Activated gamma-delta T cell treated with Interleukin-2 at 50 U/mL for 16 hours (primary cell): ENCODE measurements at places on chromosomes 3 and 15.

DNA sequence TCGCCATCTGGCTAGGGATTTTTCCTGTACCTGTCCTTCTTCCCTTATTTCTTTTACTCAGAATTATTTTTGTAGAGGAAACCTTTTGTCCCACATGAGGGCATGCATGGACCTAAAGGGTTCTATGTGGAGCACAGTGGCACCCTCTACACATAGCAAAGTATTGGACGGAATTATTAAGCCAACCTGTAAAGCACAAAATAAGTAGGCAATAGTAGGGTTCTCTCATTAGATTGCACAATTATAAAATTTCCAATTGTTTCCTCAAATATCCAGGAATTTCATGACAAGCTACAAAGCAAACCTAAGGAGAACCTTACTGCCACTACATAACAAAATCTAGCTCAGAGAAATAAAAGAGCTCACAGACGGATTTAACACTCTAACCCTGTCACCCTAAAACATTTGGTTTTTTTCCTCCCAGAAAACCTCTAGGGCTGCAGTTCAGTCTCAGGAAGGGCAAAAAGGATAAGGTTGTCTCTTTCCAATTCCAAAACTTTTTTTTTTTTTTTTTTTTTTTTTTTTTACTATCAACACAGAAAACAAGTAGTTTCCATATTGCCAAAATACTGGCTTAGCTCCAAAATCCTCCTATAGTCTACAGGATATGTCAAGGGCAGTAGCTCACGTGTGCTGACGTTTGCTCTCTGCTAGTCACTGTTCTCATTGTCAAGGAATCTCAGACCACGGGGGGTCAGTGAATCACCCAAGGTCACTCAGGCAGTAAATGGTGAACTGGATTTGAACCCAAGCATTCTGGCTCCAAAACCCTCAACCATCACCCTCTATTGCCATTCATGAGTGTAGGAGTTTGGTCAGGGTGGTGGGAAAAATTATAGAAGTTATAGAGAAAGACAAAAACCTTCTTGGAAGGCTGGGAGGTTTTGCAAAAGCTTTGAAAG, 52.3 kb downstream of the NCEH1 start:
- DNase-seq = no peak

DNA sequence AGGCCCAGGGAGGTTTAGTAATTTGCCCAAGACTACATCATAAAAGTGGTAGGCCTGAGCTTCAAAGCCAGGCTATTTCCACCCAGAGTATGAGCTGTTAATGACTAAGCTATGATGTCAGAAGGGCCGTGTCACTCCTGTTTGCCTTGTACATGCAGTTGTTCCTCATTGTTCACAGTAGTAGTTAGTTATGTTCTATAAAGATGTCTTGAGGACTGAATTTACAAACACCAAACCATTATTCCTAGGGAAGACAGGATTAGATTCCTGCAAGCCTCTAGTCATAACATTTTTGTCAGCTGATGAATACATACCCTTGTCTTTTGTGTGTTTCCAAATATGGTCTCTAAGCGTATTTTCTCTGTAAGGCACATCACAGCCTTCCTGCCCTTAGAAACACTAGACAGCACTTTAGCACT, 20.9 kb upstream of the LARS2 start:
- DNase-seq = no peak

- DNase-seq = no peak
Observed at GRCh38 chr3:107345822-107346405, 31.3 kb upstream of the CCDC54 start.

GRCh38 chr3:38587548-38588131, 61.8 kb downstream of the SCN5A start:
- no peak for DNase-seq

GRCh38 chr3:187783098-187783497, 37.8 kb upstream of the BCL6 start:
- no peak for DNase-seq

GRCh38 chr3:181955566-181955965, 243.8 kb downstream of the SOX2 start:
- no peak for DNase-seq

DNA sequence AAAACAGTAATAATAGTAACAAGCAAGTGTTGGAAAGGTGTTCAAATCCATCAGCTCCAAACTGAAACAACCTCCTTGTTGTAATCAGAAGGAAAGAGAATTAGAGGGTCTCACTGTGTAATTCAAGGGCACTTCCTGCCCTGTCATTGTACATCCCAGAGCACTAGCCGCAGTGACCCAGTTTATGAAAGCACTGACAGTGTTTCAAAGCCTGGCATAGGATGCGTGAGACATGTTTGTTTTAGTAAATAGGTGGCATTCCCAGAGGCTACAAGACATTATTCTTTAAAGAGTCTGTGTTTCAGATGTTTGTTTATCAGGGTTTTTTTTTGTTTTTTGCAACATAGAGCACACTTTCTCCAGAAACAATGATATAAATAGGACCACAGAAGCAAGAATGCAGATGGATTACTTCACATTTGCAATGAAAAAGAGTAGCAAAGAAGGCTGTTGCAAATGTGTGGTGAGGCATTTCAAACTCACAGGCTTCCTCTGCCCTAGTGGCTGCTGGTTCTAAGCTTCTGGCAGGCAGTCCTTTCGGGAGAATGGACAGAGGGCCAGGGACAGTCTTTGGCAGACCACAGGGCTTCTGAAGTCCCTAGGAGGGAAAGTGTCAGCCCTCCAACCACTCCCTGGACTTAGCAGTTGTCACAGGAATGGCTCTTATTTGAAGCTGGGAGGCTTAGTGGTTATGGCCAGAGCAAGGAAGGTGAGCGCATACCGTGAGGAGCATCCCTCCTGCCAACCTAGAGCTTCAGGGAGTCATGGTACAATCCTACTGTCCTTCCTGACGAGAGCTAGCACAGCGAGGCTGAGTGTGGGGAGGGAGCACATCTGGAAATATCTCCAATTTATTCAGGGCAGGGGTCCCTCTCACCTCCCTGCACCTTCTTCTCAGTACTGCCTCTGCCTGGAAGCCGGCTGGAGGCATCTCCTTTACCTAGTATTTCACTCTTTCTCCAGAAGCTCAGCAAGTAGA, 31.4 kb upstream of the TIPARP start:
- DNase-seq = no peak

DNA sequence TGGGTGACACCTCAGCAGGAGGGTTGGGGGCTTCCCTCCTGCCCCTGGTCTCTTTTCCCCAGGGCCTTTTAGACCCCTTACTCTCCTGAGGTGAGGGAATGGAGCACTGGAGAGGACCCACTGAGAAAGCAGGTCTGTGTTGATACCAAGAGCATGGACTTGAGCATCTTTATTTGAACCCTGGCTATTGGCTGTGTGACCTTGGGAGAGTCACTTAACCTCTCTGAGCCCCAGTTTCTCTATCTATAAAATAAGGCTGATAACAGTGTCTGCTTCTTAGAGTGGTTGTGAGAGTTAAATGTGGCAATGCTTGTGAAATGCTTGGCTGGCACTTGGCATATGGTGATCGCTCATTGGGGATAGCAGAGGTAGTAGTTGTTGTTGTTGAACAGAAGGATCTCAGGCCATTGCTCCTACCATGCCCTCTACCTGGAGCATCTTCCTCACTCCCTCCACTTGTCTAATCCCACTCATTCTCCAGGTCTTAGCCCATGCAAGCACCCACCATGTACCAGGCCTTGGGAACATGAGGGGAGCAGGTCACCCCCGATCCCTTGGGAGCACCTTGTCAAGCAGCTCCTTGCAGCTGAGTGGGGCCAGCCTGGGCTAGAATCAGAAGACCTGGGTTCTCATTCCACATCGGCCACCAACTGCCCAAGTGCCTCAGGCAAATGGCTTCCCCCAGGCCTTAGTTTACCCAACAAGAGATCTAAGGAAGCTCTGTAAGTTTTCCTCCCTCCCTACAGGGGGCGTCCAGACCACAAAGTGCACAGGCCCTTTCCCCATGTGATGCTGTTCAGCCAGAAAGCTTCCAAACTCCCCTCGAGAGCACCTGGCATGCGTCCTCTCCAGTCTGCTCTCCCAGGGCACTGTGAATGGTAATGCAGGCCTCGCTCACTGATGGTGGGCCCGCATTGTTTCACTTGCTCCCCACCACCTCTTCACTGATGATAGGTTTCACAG, 96.7 kb downstream of the LSM3 start:
- no peak for DNase-seq

DNA sequence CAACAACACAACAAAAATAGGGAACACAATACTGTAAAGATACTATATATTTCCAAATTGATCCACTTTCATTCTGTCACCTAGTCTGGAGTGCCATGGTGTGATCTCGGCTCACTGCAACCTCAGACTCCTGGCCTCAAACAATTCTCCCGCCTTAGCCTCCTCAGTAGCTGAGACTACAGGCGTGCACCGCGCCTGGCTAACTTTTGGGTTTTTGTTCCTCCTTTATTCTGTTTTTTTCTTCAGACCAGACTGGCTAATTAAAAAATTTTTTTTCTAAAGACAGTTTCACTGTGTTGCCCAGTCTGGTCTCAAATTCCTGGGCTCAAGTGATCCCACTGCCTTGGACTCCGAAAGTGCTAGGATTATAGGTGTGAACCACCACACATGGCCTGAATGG, 5.3 kb downstream of the BCL2L10 start:
- DNase-seq = no peak

- DNase-seq = no peak
Observed at GRCh38 chr3:161199926-161200325, 21.2 kb upstream of the NMD3 start.

GRCh38 chr3:20456511-20456910, 270.5 kb upstream of the SGO1 start:
- no peak for DNase-seq

DNA sequence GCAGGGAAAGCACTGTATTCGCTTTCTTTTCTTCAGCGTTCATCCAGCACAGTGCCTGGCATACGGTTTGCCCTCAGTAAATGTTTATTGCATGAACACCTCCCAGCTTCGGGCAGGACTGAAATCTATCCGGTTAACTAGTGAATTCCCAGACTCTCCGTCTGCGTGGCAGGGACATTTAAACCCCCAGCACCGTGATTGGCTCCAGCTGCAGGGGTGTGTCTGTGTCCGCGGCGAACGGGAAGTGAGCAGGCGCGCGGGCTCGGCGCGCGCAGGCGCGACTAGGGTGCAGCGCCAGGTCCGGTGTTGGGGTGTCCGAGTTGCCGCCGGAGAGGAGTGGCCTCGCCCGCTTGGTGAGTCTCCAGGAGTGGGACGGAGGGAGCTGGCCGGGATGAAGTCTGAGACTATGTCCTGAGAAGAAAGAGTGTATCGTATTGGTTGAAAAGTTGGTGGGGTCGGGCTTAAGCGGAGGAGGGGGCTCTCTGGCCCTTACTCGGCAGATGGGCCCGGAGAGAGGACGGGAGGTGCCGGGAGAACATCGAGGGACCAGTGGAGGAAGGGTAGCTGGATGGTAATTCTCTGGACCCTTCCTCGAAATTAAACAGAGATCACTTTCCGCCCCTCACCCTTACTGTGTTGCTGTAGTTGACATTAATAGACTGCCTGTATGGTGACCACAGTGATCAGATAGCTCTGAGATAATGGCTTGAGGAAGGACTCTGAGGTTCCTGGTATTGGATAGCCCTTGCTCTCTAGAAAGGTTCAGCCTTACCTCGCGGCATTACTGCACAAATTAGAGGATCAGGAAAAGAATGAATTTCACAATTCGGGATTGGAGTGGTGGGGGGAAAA, at the start of gene SNAP23:
TSS of gene SNAP23 (plus strand) at position 274 of the 852 bp plus-strand sequence. CDS start 16,213 bp downstream, outside the sequence.
- peak; percentile 76 for DNase-seq

DNA sequence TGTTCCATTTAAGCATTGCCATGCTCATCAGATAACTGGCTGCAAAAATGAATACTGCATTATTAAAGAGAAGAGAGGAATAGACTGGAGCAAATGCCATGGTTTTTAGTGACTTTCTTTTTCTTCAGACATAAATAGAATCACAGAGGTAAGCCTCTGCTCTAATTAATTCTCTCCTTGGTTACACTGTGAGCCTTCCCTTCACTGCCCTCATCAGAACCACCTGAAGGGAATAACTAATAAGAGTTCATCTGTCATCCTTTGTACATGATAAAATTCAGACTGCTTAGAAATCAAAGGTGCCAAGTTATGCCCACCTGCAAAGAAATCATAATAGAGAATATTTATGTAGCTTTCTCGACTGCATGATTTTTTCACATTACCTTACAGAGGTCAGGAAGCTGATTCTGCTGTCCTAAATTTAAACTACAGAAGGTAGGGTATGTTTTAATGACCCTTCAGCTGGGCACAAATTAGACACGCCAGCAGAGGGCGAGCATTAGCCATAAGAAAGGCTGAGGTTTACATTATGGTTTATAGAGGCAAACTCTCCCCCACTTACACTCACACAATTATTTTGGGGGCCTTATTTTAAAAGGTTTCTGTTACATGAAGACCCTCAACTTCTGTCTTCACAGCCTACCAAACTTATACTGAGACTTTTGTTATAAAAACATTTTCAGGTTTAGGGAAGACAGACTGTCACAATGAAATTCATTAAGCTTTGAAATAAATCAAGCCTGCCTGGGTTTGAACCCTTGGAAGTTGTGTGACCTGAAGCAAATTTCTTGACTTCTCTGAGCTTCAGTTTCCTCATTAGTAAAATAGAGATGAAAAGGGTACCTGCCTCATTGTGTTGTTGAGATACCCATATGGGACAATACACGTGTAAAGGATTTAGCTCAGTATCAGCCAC, 15.3 kb upstream of the UNC13C start:
- no peak for DNase-seq

DNA sequence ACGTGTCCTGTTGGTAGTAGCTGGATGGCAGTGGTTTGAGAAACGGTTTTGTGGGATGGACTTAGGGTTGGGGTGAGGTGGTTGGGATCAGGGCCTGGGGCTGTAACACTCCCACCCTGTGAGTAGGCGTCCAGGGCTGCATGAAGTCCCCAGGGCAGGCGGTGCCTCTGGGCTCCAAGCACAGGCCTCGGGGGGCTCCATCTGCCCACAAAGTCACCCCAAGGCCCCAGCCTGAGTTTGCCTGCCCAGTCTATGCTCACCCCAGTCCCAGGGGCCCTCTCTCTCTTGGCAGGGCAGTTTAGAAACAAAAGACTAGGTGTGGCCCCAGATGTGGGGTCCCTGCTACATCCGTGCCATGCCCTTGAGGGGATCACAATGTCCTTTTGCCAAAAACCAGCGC, 86.9 kb upstream of the PRR23E start:
- no peak for DNase-seq

DNA sequence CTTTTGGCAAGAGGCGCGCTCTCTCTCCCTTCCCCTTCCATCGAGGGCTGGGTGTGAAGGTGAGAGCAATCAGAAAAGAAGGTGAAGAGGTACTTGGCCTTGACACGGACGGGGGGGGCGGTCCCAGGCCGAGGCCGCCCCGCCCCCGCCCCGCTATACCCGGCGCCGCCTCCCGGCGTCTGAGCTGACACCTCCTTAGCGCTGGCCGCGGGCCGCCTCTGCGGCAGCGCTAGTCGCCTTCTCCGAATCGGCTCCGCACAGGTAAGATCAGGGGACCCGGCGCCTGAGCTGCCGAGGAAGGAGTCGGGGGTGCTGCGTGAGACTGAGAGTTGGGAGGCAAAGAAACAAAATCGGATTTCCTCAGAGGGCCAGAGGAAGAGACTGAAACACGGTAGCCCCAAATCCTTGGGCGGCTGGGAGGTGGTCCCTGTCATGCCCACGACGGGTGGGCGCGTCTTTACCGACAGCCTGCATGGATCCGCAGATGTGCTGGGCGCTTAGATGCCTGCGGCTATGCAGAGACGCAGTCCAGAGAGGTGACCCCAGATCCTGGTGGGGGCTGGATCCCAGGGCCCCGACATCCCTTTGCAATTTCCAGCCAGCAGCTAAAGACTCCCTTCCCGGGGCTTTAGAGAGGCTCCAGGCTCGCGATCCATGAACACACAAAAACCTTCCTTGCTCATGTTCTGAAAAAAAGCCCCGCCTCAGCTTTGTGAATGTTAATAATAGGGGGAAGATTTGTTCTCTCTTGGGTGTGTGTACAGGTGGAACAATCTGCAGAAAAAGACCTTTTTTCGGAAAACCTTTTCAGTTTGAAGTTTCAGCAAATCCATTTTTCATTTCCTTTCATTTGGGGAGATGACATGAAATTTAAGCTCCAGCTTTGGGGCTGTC, at the start of gene ENTPD3:
TSS of gene ENTPD3 (plus strand) at position 184 of the 894 bp plus-strand sequence. CDS start 874 bp downstream, outside the sequence.
- peak; percentile 13 for DNase-seq
